ENCODE measurements at places on chromosomes 5 and 9. TPM values are rescaled to one million over a fixed set of nuclear protein-coding genes. Genes with fewer than 3 reads are reported as not detected.

The SPOCK1 gene
- 540 TPM for total RNA-seq

DNA sequence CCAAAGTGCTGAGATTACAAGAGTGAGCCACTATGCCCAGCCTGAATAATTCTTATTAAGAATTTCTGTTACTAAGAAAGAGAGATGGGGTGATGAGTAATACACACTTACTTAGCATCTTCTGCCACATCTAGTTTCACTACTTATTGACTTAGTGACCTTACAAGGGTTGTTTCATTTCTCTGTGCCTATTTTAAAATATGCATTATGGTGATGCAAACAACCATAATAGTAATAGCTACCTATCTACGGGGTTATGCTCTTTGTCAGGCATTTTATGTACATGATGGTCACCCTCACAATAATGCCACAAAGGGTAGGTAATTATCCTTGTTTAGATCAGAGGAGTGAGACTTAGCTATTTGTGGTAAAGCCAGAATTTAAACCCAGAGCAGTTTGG, 499.0 kb upstream of the SGCD start:
- DNase-seq: no peak

GRCh38 chr5:172444110-172444510, 10.2 kb downstream of the SH3PXD2B start:
- no peak for DNase-seq

- no peak for DNase-seq
These were observed 9.2 kb upstream of the SMIM15 start for GRCh38 chr5:61171479-61171878.

The MARCOL gene
- total RNA-seq: not detected

The MEF2C gene
- 345 TPM for total RNA-seq
